ENCODE measurements at places on chromosomes 16 and 17.

DNA sequence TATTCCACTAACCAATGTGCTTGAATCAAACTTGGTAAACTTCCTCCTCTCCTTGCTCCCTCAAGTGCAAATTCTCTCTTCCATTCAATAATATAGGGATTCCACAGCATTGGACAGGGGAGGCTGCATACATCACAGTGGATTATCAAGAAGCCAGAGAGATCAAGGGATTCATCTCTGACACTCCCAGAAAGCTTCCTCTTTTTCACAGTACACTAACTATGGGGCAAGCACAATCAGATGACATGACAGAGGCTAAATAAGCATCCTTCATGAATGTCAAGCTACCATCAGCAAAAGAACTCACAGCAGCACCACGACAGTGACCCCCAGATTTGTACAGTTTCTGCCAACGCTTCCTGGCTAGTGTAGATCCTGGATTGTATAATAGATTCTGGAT, 178.4 kb upstream of the C17orf78 start:
- DNase-seq: no peak

GRCh38 chr17:63647065-63647725, 25.0 kb downstream of the MAP3K3 start:
- DNase-seq: peak; percentile 74

DNA sequence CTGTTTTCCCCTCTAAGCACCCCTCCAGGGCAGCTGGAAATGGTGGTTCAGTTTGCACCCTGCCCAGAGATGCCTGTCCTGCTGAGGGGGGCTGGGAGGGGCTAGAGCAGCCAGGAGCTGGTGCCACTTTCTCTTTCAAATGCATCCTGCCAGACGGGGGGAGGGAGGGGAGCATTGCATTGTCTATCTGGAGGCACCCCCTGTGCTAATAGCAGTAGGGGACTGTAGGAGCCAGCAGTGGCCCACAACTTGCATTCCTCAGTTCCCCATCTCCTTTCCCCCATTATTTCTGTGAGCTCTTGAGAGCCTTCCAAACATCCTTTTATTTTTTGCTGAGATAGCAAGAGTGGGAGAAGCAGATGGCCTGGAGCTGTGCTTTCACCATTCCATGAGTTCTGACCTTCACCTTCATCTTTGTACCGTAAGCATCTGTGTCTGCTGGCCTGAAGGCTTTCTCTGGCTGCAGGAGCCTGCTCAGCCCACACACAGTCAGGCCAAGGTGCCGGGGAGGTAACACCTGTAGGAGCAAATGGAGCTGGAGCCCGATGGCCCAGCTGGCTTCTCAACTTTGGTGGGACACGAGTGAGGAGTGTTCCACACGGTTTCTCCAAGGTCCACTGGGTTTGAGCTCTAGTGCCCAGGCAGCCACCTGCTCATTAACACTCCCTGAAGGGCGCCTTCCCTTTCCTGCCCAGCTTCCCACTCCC, 5.2 kb downstream of the WFDC1 start:
- no peak for DNase-seq

DNA sequence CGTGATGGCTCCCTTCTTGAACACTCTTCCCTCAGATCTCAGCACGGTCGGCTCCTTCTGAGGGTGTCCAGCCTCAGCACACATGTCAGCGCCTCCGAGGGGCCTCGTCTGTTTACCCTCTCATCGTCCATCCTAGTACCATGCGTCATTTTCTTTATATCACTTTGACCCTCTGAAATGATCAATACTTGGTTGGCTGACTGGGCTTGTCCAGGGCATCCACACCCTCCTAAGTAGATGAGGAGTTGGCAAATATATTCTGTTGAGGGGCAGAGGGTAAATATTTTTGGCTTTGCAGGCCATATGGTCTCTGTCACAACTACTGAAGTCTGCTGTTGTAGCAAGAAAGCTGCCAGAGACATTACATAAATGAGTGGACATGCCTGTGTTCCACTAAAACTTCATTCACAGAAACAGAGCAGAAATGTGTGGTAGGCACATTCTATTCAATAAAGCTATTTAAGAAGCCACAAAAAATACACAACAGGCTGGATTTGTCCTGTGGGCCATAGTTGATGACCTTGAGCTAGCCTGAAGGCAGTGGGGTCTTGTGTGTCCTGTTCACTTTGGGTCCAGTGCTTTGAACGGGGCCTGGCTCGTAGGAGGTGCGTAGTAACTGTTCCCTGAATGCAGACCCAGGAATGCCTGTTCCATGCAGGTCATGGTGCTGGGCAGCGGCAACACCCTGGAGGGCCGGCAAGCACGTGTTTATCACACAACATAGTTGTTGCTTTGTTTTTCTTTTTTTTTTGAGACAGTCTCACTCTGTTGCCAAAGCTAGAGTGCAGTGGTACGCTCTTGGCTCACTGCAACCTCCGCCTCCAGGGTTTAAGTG, 185.8 kb downstream of the SNX29 start:
- DNase-seq: peak; percentile 25

GRCh38 chr16:12474806-12475410, 328.8 kb downstream of the CPPED1 start:
- no peak for DNase-seq

GRCh38 chr17:29582772-29583171, 6.7 kb downstream of the GIT1 start:
- no peak for DNase-seq

DNA sequence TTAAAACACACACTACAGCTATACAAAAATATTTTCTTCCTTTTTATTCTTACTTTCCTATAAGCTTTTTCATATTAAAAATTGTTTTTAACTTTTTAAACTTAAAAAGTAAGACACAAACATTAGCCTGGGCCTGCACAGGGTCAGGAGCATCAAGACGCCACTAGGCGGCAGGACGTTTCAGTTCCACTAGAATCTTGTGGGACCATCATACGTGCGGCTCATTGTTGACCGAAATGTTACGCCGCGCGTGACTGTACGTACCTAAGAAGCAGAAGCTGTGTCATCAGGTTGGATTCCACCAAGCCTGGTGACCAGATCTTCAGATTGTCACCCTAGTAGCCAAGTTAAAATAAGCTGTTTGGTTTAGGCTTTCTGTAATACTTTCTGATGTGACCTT, 47.1 kb downstream of the USP10 start:
- no peak for DNase-seq

GRCh38 chr17:67353929-67354574, 12.3 kb downstream of the PSMD12 start:
- DNase-seq: no peak

- DNase-seq: peak; percentile 73
Observed at GRCh38 chr17:64146418-64147109, 16.6 kb upstream of the ERN1 start.

DNA sequence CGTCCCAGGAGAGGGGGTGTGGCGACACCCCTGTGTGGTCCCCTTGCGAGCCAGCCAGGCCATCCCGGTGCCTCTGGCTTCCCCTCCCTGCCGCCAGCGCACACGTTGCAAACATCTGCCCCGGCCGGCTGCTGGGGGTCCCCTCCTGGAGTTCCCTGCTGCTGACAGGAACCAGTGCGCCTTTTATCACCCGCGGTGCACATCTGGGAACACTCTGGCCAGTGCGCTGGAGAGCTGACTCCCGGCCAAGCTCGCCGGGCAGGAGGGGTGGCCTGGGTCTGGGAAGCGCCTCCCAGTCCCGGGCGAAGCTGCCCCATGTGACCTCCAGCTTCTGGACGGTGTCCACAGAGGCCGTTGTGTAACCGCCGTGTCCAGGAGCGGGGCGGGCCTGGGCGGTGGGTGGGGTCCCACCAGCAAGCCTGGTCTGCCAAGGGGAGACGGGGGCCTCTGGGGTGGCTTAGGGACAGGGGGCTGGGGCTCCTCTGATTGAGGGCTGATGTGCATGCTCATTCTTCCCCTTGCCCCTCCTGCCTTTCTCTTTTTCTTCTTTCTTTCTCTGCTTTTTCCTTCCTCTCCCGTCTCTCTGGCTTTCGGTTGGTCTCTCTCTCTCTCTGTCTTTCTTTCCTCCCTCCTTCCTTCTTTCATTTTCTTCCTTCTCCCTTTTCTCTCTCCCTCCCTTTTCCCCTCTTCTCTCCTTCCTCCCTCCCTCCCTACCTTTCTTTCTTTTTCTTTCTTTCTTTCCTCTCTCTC, 25.2 kb upstream of the CIBAR2 start:
- peak; percentile 78 for DNase-seq

- peak; percentile 94 for DNase-seq
Observed at GRCh38 chr17:44689477-44690217, at the start of gene CCDC43. CCDC43 (minus strand) TSS chr17:44689776; CDS start chr17:44689753, 23 bp downstream.

DNA sequence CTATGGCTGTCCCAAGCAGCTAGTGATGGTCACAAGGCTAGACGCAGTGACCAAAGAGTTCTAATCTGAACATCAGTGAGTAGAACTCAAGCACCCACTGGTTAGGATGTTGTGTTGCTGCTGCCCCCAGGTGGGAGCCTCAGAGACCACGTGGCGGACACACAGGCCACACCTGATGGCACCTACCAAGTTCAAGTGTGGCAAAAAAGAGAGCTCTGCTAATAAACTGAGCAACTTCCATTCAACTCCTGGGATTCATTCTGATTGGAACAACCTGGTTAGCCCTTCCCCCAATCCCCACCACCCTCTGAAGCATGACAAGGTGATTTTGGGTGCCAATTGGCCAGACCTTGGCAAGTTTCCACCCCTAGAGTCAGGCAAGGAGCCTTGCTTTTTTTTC, 3.5 kb upstream of the LCMT1 start:
- no peak for DNase-seq

GRCh38 chr17:64709481-64709880, 47.4 kb upstream of the SMURF2 start:
- DNase-seq: no peak
